ENCODE measurements at places on chromosomes 3 and 15. TPM values are rescaled to one million over a fixed set of nuclear protein-coding genes. Genes with fewer than 3 reads are reported as not detected.

GRCh38 chr15:77440378-77440999, 19.8 kb downstream of the HMG20A start:
- DNase-seq: peak; percentile 75

- no peak for DNase-seq
Observed at GRCh38 chr3:126521122-126521891, 2.6 kb upstream of the CHST13 start.

- DNase-seq: peak; percentile 85
Observed at GRCh38 chr3:44845528-44846520, 15.9 kb upstream of the TMEM42 start.

- peak; percentile 38 for DNase-seq
Observed at GRCh38 chr3:125220727-125221429, 8.3 kb upstream of the SLC12A8 start.

The EFCAB12 gene
- total RNA-seq: 0.26 TPM

DNA sequence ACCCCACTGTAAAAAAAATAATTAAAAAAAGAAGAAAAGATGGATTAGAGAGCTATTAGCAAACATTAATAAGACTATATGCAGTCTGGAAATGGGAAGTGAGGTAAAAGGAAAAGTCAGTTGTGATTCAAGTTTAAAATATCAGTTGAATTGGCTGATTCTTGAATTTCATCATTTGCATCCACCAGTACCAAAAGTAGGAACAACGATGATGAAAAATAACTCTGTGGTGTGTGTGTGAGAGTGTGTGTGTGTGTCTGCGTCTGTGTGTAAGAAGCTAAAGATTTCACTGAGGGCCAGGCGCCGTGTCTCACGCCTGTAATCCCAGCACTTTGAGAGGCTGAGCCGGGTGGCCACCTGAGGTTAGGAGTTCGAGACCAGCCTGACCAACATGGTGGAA, 56.0 kb upstream of the SLC4A7 start:
- no peak for DNase-seq

DNA sequence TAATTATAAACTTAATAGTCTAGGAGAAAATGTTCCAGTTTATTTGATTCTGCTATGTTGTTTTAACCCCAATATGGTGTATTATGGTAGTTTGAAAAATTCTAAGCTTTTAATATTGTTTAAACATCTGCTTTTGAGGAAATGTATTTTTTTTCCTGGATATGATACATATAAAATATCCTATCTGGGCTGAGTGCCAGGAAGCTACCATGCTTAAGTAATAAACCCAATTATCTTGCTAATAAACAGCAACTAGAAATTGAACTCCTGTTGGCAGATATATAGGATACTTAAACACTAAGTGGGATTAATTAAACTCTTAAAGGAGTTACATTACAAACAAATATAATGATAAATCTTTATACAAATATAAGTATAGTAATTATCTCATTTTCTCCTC, 293.7 kb upstream of the GRM7 start:
- no peak for DNase-seq

The GHSR gene
- total RNA-seq: not detected

The ZNF774 gene
- 3.3 TPM for total RNA-seq

- no peak for DNase-seq
Observed at GRCh38 chr3:152183473-152183872, 85.3 kb upstream of the MBNL1 start.

The CPNE4 gene
- 1.9 TPM for total RNA-seq

GRCh38 chr3:4889896-4890295, 89.3 kb upstream of the BHLHE40 start:
- peak; percentile 51 for DNase-seq
